Endothelial cell (in vitro differentiated cells): ENCODE measurements at places on chromosomes 5 and 9. TPM values are rescaled to one million over a fixed set of nuclear protein-coding genes. Genes with fewer than 3 reads are reported as not detected.

GRCh38 chr5:38259062-38259808 lies 876 bp downstream of the EGFLAM start:
- no peak for DNase-seq

DNA sequence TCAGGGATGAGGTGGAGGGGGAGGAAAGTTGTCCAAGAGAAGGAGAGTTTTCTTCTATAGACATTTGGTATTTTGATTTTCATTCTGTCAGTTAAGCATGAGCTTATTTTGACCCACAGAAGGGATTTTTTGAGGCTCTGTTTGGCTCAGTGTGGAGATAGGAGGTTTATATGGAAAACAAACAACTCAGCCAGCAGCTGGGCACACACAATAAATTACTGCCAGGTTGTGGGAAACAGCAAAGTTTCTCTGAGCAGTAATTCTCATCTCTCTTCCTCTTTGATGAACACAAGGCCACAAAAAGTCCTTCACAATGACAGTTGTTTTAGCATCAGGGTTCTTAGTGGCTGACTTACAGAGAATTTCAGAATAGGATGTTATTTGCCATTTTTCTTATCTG lies 486.1 kb downstream of the KDM4C start:
- no peak for DNase-seq

- no peak for DNase-seq
Observed at GRCh38 chr5:110221036-110221435, 505.4 kb downstream of the TMEM232 start.

DNA sequence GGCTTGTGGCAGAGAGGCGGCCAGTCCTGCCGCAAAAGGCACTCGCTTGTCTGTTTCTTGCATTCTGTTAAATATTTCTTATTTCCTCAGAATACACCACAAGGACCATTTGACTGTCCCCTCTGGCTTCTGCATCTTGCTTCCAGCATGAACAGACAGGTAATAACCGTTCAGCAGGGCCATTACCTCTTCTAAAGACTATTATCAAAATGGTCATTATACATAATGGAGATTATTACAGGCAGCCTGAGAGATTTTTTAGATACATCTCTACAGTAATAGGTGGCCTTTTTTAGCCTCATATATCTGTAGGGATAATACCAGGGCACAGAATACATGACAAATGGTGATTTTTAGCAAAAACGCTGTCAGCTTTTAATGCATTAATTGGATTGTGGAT lies 382.0 kb downstream of the PSAT1 start:
- no peak for DNase-seq

- no peak for DNase-seq
Observed at GRCh38 chr9:38687389-38687842, 32.5 kb downstream of the FAM240B start.

DNA sequence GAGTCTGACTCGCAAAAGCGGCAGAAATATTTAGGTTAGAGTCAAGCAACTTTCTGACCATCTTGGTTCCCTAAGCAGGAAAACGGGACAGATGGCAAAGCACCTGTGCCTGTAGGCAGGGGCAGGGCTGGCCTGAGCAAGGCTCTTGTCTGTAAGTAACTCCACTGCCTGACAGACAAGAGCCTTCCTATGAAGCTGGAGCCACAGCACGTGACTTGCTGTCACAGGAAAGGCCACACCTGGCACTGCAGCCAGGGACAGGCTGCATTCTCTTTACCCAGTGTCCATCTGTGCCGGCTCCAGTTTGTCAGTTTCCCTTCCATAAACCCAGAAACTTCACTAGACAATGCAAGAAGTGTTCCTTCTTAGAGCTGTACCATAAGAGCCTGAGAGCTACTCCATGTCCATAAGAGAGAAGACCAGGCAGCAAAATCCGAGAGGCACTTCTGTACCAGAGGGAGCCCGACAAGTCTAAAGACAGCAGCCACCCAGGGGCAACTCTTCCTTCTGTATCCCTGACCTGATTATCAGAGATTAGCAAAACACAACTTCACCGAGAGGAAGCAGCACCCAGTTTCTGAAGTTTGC lies 78.1 kb downstream of the GPR21 start:
- DNase-seq = no peak

GRCh38 chr5:89707891-89708290 lies 701.7 kb downstream of the CETN3 start:
- no peak for DNase-seq

SLC27A4 gene
- 23.0 TPM for total RNA-seq

P4HA2 gene
- total RNA-seq = 9.9 TPM

MPDZ gene
- total RNA-seq = 97.0 TPM

SPAG8 gene
- total RNA-seq = 0.59 TPM

LCP2 gene
- 13.8 TPM for total RNA-seq
